ENCODE measurements at places on chromosomes 7 and 10. TPM values are rescaled to one million over a fixed set of nuclear protein-coding genes. Genes with fewer than 3 reads are reported as not detected.

Gene PTN
- total RNA-seq: 13.2 TPM

Gene NANOS1
- 1.5 TPM for total RNA-seq

Gene TRIM73
- 1.3 TPM for total RNA-seq

Gene CCDC146
- 1.2 TPM for total RNA-seq

All from smooth muscle cell of the pulmonary artery (primary cell).